ENCODE measurements at places on chromosomes 6 and 20.

DNA sequence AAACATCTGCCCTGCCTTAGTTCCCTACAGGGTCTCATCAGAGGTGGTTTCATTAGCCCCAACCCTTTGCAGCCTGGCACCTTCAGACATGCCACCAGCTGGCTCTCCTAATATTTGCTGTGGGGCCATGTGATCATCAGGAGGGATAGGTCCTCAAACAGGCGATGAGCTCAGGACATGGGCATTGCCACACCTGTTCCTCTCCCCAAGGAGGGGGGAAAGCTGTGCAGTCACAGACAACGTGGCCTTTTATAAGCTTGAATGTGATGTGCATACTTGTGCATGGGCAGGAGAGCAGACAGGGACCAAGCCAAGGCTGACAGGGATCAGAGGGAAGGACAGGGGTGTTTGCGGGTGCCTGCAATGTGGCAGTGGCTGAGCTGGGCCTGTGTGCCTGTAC is 78.8 kb upstream of the ZNFX1 start:
- DNase-seq: no peak

DNA sequence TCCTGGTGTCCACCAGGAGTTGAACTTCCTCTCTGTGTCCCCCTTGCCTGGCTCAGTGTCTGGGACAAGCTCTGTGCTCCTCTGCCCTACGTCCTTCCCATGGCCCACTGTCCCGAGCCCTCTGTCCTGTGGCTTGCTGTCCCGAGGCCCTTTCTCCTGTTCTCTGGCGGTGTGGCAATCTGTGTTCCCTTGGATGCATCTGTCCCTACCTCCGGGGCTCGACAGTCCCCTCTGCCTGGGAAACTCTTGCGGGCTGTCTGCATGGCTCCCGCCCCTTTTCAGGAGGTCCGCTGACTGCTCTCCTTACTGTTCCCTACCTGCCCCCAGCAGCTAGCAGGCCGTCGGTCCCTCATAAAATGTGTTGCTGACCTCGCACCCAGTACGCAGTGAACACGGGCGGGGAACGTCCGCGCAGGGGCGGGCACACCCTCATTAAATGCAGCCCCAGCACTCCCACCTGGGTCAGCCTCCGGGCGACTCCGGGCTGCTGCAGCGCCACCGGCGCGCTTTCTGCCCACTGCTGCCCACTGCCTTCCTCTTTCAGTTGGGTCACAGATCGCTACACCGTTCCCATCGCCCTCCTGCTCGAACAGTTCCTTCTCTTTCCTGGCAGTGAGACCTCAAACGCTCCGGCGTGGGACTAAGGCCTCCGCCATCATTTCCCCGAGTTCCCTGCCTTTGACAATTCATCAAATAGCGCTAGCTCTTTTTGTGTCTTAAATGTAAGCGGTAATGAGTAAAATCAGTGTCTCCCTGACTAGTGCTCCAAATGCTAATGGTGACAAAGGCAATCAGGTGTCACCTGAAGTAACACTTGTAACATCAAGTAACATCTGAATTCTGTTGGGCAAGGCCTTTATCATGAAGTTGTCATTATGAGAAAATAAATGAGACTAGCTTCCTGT is 60.5 kb downstream of the RSPH3 start:
- no peak for DNase-seq

DNA sequence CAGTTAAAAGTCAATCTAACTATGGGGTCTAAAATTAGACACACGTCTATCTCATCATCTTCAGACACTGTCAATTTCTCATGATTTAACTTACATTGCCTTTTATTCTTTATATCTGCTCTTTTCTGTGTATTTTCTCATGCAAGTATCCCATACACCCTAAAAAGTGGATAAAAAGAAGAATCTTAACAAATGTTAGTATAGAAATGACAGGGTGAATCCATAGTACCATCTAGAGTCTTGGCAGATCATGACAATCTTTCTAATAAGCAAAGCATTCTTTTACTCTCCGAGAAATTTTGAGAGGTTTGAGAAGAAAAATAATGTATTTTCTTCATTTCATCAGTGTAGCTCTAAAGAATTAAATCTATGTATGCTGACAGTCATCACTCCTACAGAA is 382.7 kb downstream of the C6orf118 start:
- DNase-seq: no peak

GRCh38 chr6:161301338-161301737 is 27.5 kb upstream of the AGPAT4 start:
- no peak for DNase-seq

DNA sequence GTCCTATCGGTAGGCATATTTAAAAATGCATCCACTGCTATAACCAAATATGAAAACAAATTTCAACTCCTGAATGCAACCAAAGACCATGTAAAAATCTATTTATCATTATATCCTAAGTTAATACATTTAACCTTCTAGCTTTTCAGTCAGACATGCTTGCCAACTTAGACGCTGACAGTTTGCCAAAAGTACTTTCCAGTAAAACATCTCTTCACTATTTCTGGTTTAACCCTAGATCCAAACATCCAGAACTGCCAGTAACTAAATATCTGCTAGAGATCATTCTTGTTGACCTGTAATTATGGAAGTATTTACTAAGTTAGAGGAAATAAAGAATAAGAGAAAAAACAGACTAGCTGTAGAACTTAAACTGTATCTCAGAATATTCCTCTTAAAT is 210.2 kb upstream of the THEMIS start:
- no peak for DNase-seq

DNA sequence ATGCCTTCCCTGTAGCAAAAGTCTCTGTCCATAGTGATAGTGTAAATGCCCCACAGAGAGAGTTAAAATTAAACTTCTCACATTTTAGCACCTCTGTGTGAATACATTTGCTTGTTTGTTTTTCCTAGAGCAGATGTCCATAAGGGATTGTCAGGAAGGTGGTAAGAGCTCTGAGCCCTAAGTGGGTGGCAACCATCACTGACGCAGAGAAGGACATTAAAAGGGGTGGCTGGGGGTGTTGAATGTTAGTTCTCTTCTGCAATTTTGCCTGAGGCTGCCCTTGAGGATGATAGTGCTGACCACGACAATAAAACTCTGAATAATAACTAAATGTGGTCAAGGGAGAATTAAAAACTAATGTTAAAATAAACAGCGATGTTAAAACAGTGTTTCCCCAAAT is 174.3 kb upstream of the ID4 start:
- no peak for DNase-seq

GRCh38 chr20:6708010-6708409 is 59.5 kb upstream of the BMP2 start:
- DNase-seq: no peak

GRCh38 chr20:41175201-41175651 is 37.9 kb downstream of the PLCG1 start:
- no peak for DNase-seq
